Uterine smooth muscle cell (primary cell): ENCODE measurements at places on chromosomes 1 and 21. TPM values are rescaled to one million over a fixed set of nuclear protein-coding genes. Genes with fewer than 3 reads are reported as not detected.

Gene PROX1
- under 0.01 and 0.12 TPM in 2 replicates for total RNA-seq

Gene EXTL2
- 28.8 and 29.9 TPM in 2 replicates for total RNA-seq

Gene AGPAT3
- total RNA-seq: 67.1 and 77.8 TPM in 2 replicates

Gene BSND
- total RNA-seq: not detected in 2 replicates

Gene VAV3
- 0.50 and 0.77 TPM in 2 replicates for total RNA-seq

Gene TM2D1
- 40.1 and 52.7 TPM in 2 replicates for total RNA-seq

Gene RBBP4
- total RNA-seq: 104 and 105 TPM in 2 replicates

Gene TENT5C
- 1.5 and 2.5 TPM in 2 replicates for total RNA-seq

Gene SPRR3
- not detected in 2 replicates for total RNA-seq

Gene CCDC27
- not detected in 2 replicates for total RNA-seq

Gene CHI3L2
- total RNA-seq: 0.22 and 1.2 TPM in 2 replicates

Gene OMA1
- 15.9 and 30.4 TPM in 2 replicates for total RNA-seq

Gene TMPRSS3
- not detected in 2 replicates for total RNA-seq

Gene LCA5L
- 1.5 and 2.0 TPM in 2 replicates for total RNA-seq

Gene RCSD1
- total RNA-seq: not detected in 2 replicates

Gene HSF2BP
- total RNA-seq: 1.00 and 2.4 TPM in 2 replicates

Gene PLA2G2F
- total RNA-seq: not detected in 2 replicates

Gene AMY1A
- not detected in 2 replicates for total RNA-seq

Gene CD48
- under 0.01 TPM in 1 of 2 replicates, not detected in the other for total RNA-seq

Gene SLAMF9
- not detected in 2 replicates for total RNA-seq

Gene XCL1
- not detected in 2 replicates for total RNA-seq

Gene CACNA1S
- not detected in 2 replicates for total RNA-seq

Gene DDAH1
- 36.4 and 40.7 TPM in 2 replicates for total RNA-seq

Gene CR1
- not detected in 2 replicates for total RNA-seq

Gene SPOCD1
- 71.4 and 85.6 TPM in 2 replicates for total RNA-seq

Gene UQCRH
- total RNA-seq: 508 and 626 TPM in 2 replicates

Gene LAPTM5
- total RNA-seq: not detected in 2 replicates

Gene EPHB2
- 5.2 and 13.0 TPM in 2 replicates for total RNA-seq

Gene CA14
- 0.11 TPM in 1 of 2 replicates, not detected in the other for total RNA-seq
